Karpas-422 (cell line): ENCODE measurements at places on chromosomes 6 and 20. TPM values are rescaled to one million over a fixed set of nuclear protein-coding genes. Genes with fewer than 3 reads are reported as not detected.
A peak's percentile ranks its signal among the peaks of the same experiment; 100 is the strongest.

DNA sequence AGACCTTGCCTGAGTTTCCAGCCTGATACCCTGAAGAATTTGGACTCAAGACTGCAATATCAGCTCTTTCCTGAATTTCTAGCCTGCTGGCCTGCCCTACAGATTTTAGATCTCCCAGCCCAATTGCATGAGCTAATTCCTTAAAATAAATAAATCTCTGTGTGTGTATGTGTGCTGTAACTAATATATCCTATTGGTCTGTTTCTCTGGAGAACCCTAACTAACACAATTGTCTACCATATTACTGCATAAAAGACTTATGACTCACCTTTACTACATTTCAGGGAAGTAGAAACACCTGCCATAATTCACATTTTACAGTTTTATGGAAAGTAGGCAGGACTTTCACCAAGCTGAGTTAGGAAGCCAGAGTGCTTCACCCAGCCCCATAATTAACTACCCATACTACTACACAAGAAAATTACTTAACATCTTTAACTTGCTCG lies 90.7 kb upstream of the BEND6 start:
- no peaks in the 10 kb centered on the region for H3K36me3 ChIP-seq
- H3K4me3 ChIP-seq = no peak overlapping the region
- H3K27ac ChIP-seq = no peak overlapping the region
- no peak for DNase-seq
- no peaks in the 10 kb centered on the region for H3K4me1 ChIP-seq

GRCh38 chr6:30703821-30704220 lies 13.0 kb upstream of the NRM start:
- H3K27ac ChIP-seq = no peak overlapping the region
- no peaks in the 10 kb centered on the region for H3K36me3 ChIP-seq
- no peaks in the 10 kb centered on the region for H3K27me3 ChIP-seq
- no peak overlapping the region for H3K4me3 ChIP-seq
- DNase-seq = no peak
- no peaks in the 10 kb centered on the region for H3K4me1 ChIP-seq

- no peak overlapping the region for H3K27ac ChIP-seq
- no peaks in the 10 kb centered on the region for H3K27me3 ChIP-seq
- peaks cover 8% of the 10 kb centered on the region; the same call in 1 of the 2 replicates for H3K36me3 ChIP-seq
- no peaks in the 10 kb centered on the region for H3K4me1 ChIP-seq
- DNase-seq = no peak
Observed at GRCh38 chr6:107943626-107944439, 14.2 kb downstream of the SEC63 start.

GRCh38 chr20:63066506-63067265 lies 59.9 kb upstream of the BHLHE23 start:
- no peak for DNase-seq
- H3K27me3 ChIP-seq = no peaks in the 10 kb centered on the region

DNA sequence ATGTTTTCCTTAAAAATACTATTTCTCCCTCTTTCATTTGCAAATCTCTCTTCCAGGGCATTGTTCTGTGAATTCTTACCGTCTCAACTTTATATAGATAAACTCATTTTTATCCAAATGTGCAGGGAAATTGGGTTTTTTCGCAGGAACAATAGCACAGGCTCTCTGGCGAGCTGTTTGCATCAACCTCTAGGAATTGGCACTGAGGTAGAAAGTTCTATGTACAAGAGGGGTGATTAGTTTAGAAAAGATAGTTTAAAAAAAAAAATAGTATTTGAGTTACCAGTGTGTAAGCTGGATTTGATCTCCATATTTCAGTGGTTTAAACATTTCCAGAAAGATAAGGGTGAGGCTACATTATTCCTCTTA lies 129.7 kb upstream of the BTN3A2 start:
- no peaks in the 10 kb centered on the region for H3K36me3 ChIP-seq
- no peak overlapping the region for H3K27ac ChIP-seq
- H3K4me1 ChIP-seq = peaks cover 24% of the 10 kb centered on the region
- DNase-seq = no peak
- H3K4me3 ChIP-seq = peak overlapping the region; percentile 69

DNA sequence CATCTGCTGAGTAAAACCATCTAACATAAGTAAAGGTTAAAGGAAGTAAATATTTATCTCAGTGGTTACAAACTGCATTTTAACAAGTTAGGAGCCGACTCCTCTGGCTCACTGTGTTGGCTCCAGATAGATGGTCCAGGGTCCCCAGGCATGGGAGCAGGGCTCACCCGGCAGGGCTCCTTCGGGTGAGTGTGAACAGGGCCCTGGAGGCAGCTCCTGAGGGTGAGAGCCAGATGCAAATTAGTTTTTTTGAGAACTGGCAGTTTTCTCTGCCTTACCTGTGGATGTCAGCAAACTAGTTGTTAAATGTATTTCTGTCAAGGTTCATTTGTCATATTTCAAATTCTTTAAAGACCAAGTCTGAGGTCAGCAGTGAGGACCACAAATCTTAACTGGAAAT lies 21.5 kb downstream of the TPBG start:
- no peaks in the 10 kb centered on the region for H3K36me3 ChIP-seq
- H3K4me1 ChIP-seq = no peaks in the 10 kb centered on the region
- H3K4me3 ChIP-seq = no peak overlapping the region
- no peak for DNase-seq

DNA sequence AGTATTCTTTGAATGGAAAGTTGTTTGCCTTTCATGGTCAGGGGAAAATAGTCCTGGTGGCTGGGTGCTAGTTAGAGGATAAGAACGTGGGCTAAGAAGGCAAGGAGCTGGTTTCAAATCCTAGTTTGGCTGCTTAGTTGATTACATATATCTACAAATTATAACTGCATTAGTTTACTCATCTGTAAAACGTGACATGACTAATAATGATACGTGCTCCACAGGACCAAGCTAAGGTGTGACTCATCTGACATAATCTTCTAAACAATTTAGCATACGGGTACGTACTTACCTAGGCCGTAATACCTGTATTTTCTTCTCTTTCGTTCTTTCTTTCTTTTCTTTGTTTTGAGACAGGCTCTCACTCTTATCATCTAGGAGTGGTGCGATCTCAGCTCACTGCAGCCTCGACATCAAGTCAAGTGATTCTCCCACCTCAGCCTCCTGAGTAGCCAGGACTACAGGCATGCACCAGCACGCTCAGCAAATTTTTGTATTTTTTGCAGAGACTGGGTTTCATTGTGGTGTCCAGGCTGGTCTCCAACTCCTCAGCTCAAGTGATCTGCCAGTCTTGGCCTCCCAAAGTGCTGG lies 1274.2 kb upstream of the GJE1 start:
- no peaks in the 10 kb centered on the region for H3K4me1 ChIP-seq
- H3K27me3 ChIP-seq = no peaks in the 10 kb centered on the region
- H3K4me3 ChIP-seq = no peak overlapping the region
- H3K36me3 ChIP-seq = no peaks in the 10 kb centered on the region
- DNase-seq = no peak

DNA sequence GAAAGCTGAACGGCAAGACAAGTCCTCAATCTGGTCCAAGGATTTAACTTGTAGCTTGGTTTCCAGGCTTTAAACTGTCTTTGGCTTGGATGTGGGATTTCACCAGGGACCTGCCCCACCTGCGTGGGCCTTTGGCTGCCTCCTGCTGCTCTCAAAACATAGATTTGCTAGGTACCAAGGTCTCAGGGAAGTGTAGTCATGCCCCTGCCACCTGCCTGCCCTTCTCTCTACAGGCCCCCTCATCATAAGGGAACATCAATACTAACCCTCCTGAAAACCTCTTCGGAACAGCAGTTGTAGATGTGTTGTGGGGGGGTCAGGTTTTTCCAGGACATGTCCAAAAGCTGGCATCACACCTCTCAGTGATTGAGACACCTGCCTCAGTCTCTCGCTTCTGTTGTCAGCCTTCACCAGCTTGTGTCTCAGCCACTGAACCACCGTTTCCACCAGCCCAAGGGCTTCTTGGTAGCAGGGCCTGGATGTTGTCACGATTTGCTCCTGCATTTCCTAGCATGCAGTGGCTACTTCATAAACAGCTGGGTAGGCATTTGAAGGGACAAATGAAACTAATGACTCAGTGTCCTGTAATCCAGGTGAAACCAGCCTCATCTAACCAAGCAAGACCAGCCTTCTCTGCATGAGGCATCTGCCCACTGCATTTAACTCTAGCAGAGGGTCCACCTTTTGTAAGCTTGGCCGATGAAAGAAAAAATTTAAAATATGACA lies 141.6 kb upstream of the THBS2 start:
- H3K4me3 ChIP-seq = no peak overlapping the region
- no peak for DNase-seq
- no peak overlapping the region for H3K27ac ChIP-seq
- H3K4me1 ChIP-seq = peaks cover 14% of the 10 kb centered on the region

Gene CALHM5
- total RNA-seq = not detected in 2 replicates

Gene FOXQ1
- total RNA-seq = not detected in 2 replicates

Gene C20orf141
- not detected in 2 replicates for total RNA-seq

Gene GCLC
- total RNA-seq = 11.6 and 20.3 TPM in 2 replicates
